ENCODE measurements at places on chromosomes 2 and 18.

DNA sequence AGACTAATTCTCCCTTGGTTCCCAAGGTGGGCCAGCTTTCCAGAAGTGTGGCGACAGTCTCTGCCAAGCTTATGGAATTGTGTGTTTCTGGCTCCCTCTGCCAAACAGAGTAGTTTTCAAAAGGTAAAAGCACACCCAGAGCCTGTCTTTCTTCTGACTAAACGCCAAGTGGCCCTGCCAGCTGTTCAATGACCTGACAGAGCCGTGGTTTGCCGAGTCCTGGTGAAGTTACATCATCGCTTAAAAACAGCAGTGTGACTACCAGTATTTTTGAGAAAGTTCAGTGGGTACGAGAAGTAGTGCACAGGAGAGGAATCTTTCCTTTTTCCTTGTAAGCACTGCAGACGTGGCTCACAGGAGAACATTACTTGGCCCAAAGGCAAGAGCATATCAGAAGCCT, 1.9 kb downstream of the PER2 start:
- no peaks in the 10 kb centered on the region for H3K27me3 ChIP-seq
- no peak overlapping the region for H3K4me3 ChIP-seq

GRCh38 chr2:23499439-23499838, 114.5 kb downstream of the KLHL29 start:
- H3K4me3 ChIP-seq: no peak overlapping the region
- no peaks in the 10 kb centered on the region for H3K36me3 ChIP-seq
- no peak for DNase-seq
- H3K27me3 ChIP-seq: no peaks in the 10 kb centered on the region

- no peaks in the 10 kb centered on the region for H3K36me3 ChIP-seq
- H3K4me3 ChIP-seq: no peak overlapping the region
- H3K4me1 ChIP-seq: no peaks in the 10 kb centered on the region
- H3K27me3 ChIP-seq: no peaks in the 10 kb centered on the region
- no peak overlapping the region for H3K27ac ChIP-seq
These were observed 178.9 kb downstream of the LNPK start for GRCh38 chr2:175823002-175823706.

DNA sequence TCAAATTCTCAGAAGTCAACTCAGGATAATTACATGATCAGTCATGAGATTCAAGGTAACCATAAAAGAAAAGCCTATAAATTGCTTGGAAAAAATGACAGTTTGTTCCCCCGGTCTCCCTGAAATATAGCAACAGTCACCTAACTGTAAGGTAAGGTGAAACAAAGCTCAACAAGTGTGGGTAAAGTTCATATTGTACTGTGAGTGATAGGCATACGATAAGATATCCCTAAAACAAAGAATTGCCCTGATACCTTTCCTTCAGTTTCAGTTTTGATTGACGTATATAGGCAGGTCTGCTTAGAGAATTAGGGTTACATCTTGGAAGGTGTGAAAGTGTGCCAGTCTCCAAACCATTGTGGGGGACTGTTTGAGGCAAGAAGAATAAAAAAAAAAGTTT, 4.0 kb upstream of the CCBE1 start:
- no peak overlapping the region for H3K4me3 ChIP-seq
- no peak overlapping the region for H3K27ac ChIP-seq
- no peaks in the 10 kb centered on the region for H3K36me3 ChIP-seq
- H3K4me1 ChIP-seq: no peaks in the 10 kb centered on the region

GRCh38 chr2:3759331-3759730, 56.0 kb downstream of the DCDC2C start:
- H3K27ac ChIP-seq: no peak overlapping the region
- no peak for DNase-seq
- no peaks in the 10 kb centered on the region for H3K36me3 ChIP-seq

DNA sequence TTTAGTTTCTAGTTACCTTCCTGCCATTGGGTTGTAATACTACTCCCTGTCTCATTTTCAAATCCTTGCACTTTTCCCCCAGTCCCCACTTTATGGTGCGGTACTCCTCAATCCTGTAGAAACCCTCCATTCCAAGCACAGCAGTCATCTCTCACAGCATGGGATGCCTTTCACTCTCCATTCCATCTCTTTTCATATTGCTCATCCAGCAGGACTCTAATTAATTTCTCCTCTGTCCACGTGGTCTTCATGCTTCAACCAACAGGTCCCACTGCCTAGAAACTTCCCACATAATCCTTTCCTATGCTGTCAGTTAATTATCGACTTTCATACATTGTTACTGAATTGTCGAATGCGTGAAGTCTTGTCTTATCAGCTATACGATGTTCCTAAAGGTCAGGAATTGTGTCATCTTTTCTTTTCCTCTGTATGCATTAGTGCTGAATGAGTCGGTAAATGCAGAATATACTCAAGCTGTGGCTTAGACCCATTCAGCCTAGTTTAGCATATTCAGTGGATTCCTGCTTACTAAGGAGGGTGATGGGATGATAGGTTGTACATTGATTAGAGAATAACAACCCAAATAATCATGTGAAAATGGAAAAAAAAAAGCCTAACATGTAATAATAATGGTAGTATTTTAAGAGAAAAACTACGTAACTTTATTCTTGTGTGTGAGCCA, 89.7 kb downstream of the CRIM1 start:
- H3K4me1 ChIP-seq: peaks cover 66% of the 10 kb centered on the region
- H3K27ac ChIP-seq: no peak overlapping the region
- no peak for DNase-seq
- H3K36me3 ChIP-seq: no peaks in the 10 kb centered on the region
- no peaks in the 10 kb centered on the region for H3K27me3 ChIP-seq

DNA sequence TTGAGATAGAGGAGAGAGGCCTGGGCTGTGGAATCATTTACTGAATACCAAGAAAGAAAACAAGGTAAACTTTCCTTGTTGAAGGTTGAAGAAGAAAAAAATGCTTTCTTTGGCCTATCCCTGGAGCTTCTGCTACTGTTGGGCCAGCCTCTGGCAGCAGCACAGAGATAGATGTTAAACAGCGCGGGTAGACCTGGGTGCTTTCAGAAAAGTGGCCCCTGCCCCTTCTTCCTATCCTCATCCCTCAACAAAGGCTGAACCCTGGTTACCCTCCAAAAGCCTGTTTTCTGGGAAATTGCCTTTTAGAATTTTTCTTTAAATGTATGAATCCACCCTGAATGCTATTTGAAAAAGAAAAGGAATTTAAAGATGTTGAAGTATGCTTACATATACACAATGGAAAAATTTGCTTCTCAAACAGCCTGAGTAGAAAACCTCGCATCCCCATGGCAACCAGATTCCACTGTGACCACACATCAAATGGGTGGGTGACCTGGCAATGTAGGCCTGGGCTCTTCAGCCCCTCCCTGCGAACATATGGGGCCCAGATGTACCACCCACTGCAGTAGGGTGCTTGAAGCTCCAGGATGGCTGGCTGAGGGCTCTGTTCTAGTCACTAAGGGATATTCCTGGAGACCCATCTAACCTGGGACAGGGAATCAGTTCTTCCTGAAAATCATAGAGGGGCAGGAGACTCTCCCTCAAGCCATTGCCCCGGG, 23.4 kb upstream of the CHRNA1 start:
- no peak overlapping the region for H3K4me3 ChIP-seq
- H3K27ac ChIP-seq: no peak overlapping the region
- H3K4me1 ChIP-seq: no peaks in the 10 kb centered on the region
- no peaks in the 10 kb centered on the region for H3K27me3 ChIP-seq
- peak; percentile 41 for DNase-seq

DNA sequence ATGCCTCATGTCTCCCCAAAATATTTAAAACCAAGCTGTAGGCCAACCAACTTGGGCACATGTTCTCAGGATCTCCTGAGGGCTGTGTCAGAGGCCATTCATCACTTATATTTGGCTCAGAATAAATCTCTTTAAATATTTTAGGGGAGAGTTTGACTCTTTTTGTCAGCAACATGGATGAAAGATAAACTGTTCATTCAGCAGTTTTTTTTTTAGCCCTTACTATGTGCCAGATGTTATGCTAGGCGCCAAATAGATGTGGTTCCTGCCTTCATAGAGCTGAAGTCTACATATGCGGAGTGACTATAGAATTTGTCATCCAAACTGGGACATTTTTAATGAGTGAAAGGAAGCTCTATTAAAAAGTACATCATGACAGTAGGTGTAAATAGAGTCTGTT, 42.5 kb upstream of the TWSG1 start:
- H3K4me3 ChIP-seq: no peak overlapping the region
- no peaks in the 10 kb centered on the region for H3K36me3 ChIP-seq
- no peaks in the 10 kb centered on the region for H3K27me3 ChIP-seq
- DNase-seq: no peak
- no peak overlapping the region for H3K27ac ChIP-seq

DNA sequence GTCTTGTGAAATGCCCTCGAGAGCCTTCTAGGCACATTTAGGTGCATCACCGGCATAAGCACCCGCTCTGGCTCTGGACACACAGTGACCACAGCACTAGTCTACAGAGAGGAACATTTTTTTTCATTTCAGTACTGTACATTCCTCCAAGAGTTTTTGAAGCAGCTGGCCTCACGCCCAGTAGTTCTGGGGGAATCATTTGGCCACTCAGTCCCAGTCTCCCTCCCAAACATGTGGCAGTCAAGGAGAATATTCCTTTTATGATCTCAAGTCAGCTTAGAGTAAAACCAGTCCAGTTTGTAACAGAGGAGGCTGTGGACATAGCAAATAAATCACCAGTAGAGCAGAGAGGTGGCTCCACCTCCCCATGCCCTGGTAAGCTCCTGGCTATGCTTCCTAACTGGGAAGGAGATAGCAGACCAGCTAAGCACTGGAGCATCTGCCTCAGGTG, 48.1 kb downstream of the KCNE4 start:
- H3K36me3 ChIP-seq: no peaks in the 10 kb centered on the region
- H3K4me1 ChIP-seq: no peaks in the 10 kb centered on the region
- DNase-seq: no peak
- no peak overlapping the region for H3K4me3 ChIP-seq

DNA sequence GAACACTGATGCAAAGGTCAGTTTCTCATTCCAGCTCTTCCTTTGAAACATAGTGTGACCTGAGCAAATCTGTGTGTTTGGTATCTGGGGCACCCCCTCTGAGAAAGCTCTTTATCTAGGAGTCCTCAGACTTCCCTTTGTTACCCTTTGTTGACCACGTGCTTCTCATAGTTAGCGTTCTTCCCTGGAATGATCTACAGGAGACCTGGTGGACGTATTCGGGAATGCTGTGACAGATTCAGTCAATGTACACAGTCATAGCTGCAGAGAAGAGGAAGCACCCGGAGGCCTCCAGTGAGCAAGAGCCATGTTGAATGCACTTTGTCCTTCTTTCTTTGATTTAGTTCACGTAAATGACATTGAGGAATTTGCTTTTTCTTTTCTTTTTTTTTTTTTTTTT, 10.7 kb upstream of the CHMP1B start:
- peaks cover 59% of the 10 kb centered on the region for H3K4me1 ChIP-seq
- peak overlapping the region; percentile 98 for H3K27ac ChIP-seq
- no peaks in the 10 kb centered on the region for H3K27me3 ChIP-seq
- peak; percentile 94 for DNase-seq
- no peaks in the 10 kb centered on the region for H3K36me3 ChIP-seq

GRCh38 chr18:52596748-52597435, 256.9 kb downstream of the DCC start:
- H3K4me1 ChIP-seq: no peaks in the 10 kb centered on the region
- no peaks in the 10 kb centered on the region for H3K27me3 ChIP-seq
- no peak overlapping the region for H3K4me3 ChIP-seq

- H3K27me3 ChIP-seq: no peaks in the 10 kb centered on the region
- H3K36me3 ChIP-seq: no peaks in the 10 kb centered on the region
- no peak for DNase-seq
- no peak overlapping the region for H3K4me3 ChIP-seq
These were observed 19.3 kb downstream of the NCK2 start for GRCh38 chr2:105764059-105764458.

DNA sequence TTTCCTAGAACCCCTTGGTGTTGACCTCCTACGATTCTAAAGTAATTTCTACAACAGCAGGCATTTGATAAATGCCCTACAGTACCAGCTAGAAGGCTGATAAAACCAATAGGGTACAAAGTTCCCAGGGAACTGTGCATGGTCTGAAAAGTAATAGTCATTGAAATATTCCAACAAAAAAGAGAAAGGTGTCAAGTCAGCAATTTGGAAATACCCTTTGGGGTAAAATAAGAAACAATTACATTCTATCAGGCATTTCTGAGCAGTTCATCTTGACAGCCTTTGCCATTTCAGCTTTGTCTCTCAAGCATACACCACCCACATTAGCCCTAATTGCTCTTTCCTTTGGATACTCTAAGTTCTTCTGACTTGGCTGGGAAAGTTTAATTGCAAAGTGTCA, 542.9 kb upstream of the DDX18 start:
- H3K4me1 ChIP-seq: no peaks in the 10 kb centered on the region
- H3K27me3 ChIP-seq: no peaks in the 10 kb centered on the region
- no peak overlapping the region for H3K4me3 ChIP-seq
- DNase-seq: no peak

- no peak within 1 kb of the TSS for H3K27ac ChIP-seq
- peak within 1 kb of the TSS; percentile 40 for H3K4me3 ChIP-seq
- H3K4me1 ChIP-seq: peaks cover 9% of the 10 kb centered on the region
- no peak for DNase-seq
- no peaks in the 10 kb centered on the region for H3K36me3 ChIP-seq
These were observed at the start of gene REEP1 for GRCh38 chr2:86337244-86337835. Gene REEP1, minus strand, starts transcription at chr2:86337626. Its CDS starts 116 bp downstream, at chr2:86337510.
